Hematopoietic multipotent progenitor cell treated with erythropoietin and hydrocortisone succinate and interleukin-3 and kit ligand, for 6 days (in vitro differentiated cells): ENCODE measurements at places on chromosomes 3 and 15.

GRCh38 chr3:106256249-106256957 is 387.6 kb upstream of the CBLB start:
- no peak for DNase-seq

DNA sequence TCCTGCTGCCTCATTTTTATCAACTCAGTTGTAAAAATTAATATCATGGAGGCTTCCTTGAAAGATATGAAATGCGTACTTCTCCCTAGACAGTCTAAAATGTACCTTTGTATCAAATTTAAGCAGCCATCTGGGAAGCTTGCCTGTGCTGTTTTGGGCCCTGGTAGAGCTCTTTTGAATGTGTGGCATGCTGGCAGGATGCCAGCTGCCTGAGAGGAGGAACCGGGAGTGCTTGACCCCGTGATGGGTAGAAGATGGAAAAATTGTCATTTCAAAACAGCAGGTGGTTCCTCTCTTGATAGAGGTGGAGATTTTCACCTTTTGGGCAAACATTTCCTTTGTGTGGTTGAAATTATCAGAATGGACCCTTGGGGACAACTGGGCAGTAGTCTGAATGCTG is 245.3 kb downstream of the RPLP1 start:
- DNase-seq: no peak

DNA sequence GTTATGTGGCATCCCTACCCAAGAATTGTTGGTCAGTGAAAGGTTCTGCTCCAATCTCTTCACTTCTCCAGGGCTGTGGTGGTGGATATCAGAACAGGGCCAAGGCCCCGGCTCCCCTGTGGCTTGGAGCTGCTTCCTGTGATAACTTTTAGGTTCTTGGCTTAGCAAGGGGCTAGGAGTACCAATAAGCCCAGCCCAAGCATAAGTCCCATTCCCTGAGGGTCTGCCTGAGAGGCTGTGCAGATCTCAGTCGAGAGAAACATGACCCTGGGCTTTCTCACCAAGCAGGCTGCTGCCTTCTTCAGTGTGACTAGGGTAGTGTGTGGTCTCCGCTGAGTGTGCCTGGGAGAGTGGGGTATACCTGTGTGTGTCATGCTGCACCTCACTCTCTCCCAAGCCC is 7.1 kb downstream of the CLK3 start:
- DNase-seq: no peak

DNA sequence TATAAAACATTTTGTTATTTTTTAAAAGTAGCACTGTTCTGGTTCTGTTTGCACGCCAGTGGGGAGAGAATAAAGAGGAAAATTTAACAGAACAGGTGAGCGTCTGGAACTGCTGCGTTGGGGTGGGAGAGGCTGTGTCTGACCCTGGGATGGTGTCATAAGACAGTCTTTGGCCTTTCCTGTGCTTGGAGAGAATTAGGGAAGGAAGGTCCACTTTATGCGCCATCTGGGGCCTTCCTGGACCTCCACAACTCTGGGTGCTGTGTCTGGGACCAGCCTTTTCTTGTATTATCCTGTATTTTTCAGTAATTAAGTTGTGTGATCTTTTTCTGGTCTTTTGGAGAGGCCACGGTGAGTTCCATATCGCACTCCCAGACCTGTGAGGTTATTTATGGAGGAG is 3.3 kb downstream of the FAM43A start:
- DNase-seq: no peak

DNA sequence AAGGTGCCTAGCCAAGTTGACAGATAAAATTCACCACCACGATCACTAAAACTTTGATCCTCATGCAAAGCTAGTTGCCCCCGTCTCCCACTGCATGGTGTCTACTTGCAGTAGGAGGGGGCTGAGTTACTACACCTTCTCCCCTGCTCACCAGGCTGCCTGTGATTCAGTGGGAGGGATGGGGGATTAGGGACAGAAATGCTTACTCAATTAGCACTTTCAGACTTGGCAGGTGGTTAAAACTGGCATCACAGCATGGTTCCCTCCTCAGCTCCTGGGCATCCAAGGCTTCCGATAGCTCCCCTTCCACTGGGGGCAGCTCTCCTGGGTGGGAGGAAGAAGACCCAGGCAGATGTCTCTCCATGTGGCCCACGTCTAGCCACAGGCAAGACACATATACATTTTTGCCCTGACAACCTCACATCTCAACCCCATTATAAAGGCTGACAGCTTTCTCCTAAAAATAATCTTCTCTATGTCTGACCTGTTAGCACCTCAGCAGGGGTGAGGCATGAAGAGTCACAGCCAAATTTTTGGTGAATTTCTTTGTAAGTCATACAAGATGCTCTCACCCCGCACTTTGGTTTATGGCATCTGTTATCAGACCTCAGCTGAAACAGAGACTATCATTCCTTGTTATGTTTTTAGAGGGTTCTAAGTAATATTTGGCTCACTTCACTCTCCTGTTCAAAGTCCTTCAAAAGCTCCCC is 369.0 kb downstream of the SV2B start:
- no peak for DNase-seq

DNA sequence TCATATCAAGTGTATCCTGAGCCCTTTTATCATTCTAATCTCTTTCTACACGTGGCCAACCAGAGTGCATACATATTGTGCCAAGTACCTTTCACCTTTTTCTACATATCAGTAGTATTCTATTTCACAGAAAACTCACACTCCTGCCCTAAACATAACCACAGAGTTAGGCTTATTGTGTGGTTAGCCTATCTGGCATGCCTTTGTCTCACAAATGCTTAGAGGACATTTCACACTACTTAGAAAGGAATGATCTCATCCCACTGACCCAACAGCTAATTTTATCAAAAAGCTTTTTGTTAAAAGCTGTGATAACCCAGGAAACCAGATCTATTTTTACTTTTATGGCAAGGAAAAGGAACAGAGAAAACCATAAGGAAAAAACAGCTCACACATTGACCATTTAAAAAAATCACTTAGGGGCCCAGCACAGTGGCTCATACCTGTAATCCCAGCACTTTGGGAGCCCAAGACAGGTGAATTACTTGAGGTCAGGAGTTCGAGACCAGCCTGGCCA is 17.8 kb upstream of the MAP4 start:
- peak; percentile 58 for DNase-seq

DNA sequence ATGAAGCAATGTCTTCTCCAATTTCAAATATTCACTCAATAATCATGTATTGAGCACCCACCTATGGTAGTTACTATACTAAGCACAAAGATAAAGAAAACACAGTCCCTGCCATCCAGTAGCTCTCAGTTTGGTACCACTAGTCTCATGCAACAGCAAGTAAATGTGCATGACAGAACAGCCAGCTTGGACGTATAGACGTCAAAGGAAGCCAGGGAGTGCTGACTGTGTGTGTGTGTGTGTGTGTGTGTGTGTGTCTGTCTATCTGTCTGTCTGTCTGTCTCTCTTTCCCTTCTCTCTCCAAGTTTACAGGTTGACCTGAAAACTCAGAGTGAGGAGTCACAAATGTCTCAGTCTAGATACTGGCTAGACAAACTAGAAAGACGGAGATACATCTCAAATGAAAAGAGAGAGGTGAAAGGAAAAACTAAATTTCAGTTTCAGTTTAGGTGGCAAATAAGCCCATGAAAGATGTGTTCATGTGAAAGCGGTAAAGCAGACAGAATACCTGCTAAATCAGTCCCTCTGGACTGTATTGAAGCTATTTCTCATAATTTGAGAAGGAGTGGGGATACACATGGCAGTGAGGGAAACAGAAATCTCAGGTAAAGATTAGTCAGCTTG is 141.1 kb upstream of the PTPRG start:
- no peak for DNase-seq

DNA sequence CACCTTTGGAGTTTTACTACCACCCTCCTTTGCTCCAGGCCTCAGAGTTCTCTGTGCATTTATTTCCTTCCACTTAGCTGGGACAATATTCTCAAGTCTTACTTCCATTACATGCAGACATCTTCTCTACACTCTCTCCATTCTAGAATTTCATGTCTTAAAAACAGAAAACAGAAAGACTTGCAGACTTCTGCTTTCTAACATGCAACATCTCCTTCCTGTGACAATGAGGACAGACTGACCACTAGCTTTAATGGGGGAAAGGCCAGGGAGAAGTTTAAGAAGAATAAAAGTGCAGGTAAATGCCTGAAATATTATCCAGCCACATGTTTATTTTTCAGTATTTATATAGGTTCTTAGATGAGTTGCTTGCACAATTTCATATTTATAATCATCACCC is 17.1 kb upstream of the CSTA start:
- DNase-seq: no peak

- DNase-seq: no peak
These were observed 102.1 kb downstream of the LINGO1 start for GRCh38 chr15:77530576-77530975.

DNA sequence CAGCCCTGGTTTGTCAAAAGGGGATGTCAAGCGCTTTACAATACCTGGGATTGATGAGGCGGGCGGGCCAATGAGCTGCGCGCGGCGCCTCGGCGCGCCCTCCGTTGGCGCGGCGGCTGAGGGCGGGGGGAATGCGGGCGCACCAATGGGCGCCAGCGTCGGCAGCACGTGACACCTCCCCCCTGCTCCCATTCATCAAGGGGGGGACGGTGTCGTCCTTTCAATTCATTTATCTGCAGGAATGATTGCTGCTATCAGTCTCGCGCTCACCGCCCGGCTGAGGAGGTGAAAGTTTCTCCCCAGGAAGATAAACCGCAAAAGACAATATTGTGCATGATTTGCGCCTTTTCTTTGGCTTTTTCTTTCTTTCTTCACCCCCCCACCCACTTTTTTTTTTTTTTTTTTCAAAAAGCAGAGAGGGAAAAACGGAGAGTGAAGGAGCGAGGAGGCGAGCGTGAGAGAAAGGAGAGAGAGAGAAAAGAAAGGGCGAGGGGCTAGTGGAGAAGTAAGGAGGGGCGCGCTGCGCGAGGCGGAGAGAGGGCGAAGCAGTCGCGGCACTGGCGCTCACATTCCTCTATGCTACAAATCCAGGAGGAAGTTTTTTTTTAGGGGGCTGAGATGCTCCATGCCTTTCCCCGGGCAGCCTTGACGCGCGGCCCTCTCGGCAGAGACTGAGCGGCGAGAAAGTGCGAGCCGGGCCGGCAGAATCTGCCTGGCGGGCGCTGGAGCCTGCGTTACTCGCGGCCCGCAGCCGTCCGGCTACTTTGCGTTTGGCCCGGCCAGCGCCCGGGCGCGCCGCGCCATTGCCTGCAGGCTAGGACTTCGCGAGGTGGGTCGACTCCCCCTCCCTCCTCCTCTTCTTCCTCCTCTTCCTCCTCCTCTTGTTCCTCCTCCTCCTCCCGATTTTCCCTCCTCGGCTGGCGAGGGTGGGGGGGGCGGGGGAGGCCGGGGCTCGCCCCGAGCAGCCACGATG is at the start of gene ZIC1:
Gene ZIC1 (plus strand): TSS at position 223 of the 973 bp plus-strand sequence. CDS start 748 bp downstream, at position 971.
- DNase-seq: no peak

DNA sequence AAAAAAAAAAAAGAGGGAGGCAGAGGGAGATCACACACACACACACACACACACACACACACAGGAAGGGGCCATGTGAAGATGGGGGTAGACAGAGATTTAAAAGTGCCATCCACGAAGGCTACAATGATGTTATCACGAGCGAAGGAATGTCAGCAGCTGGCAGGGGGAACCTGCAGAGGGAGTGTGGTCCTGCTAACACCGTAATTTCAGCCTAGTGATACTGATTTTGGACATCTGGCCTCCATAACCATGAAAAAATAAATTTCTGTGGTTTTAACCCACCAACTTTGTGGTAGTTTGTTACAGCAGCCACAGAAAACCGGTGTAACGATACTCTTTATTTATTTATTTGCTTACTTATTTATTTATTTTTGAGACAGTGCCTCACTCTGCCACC is 76.0 kb downstream of the TMCO5A start:
- no peak for DNase-seq

DNA sequence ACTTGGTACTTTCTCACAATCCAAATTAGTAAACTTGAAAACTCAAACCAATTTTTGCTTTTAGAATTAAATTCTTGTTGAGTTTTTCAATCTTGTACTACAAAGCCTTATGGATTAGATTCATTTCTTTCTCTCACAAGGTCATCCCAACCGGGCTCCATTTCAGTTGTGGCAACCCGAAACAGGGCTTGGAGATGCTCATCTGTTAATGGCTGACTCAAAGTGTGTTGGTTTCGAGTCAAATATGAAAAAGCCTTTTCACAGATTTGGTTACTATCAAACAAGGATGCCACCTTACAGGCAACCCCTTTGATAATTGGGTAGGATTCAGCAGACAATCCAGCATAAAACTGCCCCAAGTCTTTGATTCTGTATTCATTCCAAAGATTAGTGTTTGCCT is 1.8 kb downstream of the EPM2AIP1 start:
- no peak for DNase-seq

DNA sequence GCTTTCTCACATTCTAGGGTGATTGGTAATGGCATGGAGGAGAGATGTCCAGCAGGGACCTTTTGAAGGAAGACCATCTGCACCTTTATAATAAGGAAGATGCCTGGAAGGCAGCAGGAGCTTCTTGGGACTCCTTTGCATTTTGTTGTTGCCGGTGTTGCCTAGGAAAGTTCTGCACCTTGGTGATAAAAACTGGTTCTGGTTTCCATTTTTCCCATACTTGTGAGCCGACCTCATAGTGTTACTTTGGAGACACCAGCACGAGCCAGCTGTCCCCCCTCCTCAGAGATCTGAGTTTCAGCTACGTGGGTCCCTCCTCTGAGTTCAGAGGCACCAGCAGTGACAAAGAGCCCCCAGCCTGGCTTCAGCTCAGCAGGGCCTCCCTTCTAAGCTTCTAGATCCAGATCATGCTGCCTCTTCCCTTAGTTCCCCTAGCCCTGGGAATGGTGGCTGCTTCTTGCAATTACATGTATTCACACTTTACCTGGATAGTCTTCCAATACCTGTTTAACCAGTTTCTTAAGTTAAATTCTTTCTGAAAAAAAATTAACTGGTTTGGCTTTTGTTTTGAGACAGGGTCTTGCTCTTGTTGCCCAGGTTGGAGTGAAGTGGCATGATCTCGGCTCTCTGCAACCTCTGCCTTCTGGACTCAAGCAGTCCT is 18.0 kb upstream of the FSTL1 start:
- no peak for DNase-seq

DNA sequence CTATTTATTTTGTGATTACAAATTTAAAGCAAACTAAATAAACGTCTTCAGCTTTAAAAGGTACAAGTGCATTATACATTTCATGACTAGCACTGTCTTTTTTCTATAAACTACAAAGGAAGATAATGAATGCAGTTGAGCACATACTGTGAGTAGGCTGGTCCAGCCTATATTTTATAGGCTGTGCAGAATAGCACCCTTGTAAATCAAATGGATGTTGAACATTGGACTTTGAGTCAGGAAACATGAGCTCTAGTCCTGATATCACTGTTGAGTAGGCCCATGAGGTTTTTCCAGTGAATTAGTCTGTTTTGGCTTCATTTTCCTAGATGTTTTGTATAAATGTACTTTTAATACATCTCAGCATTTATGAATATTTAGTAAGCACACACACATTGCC is 447.3 kb upstream of the KCNMB2 start:
- DNase-seq: no peak

DNA sequence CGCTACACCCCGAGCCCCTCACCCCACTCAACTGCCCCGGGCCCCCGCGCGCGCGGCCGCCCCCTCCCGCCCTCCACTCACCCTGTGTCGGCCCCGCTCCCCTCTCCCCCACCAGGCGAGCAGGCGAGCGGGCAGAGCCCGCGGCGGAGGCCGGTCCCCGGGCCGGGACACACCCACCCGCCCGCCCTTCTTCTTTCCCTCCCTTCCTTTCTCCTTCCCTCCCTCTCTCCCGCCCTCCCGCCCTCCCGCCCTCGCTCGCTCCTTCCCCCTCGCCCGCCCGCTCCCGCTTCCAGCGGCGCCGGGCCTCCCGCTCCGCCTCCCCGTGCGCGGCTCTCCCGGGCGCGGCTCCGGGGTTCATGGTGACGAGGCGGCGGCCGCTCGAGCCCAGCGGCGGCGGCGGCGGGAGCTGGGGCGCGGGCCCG is at the start of gene CTDSPL:
Gene CTDSPL (plus strand): TSS at position 261 of the 422 bp plus-strand sequence. CDS start 320 bp downstream, outside the sequence.
- peak; percentile 50 for DNase-seq
